T-helper 2 cell (primary cell): ENCODE measurements at places on chromosomes 3 and 15.

DNA sequence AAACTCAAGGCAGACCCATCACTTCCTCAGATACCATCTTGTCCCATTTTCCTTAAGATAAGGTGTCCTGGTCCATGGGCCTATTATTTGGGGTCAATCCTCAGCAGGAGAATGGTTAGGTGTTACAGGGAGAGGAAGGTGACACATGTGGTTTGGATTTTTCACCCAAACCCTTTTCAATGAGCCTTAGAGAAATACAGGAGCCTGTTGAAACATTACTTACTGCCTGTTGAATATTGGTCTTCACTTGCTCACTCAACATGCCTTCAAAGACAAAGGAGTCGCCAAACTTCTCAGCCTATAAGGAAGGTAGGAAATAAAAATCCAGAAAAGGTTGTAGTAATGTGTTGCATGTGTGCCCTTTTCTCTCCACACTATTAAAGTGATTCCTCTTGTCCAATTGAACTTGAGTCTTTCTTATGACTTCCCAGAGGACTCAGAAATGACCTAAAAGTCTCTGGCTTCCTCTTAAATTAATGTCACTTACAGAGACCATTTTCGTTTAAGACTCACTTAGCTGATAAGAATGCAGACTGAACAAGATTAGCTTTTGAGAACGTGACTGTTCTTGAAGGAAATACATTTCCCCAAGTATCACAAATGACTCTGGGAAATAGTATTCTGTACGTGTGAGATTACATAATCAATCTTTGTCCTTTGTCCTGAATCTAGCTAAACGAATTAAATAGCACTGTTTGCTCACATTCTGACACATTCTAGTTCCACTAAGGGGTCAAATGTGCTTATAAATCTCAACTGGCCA is 17.8 kb downstream of the SUMF1 start:
- no peak for DNase-seq

- DNase-seq, result no peak
These were observed 632 bp upstream of the COPS2 start for GRCh38 chr15:49155834-49156627.

DNA sequence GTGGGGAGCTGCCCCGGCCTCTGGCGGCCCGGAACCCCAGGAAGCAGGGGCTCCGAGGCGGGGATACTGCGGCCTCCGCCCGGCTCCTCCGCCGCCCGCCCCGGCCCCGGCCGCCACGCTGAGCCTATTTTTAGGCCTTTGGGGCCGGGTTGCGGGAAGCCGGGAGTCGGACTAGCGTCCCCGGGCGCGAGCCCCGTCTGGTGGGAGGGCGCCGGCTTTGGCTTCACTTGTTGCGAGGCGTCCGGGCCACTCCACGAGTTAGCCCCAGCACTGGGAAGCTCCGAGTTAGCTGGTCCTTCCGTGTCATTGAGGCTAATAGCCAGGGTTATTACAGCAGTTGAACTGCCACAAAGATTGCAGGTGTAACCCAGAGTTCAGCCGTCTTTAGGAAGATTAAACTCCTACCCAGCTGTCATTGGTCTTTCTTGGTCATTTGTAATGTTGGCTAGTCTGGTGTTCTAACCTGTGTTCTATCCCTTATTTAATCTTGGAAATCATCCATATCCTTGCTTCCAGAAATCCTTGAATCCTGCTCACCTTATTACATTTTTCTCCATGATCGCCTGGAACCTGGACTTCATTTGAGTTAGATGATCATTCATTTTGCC is 791 bp downstream of the GYG1 start:
- peak; percentile 6 for DNase-seq

DNA sequence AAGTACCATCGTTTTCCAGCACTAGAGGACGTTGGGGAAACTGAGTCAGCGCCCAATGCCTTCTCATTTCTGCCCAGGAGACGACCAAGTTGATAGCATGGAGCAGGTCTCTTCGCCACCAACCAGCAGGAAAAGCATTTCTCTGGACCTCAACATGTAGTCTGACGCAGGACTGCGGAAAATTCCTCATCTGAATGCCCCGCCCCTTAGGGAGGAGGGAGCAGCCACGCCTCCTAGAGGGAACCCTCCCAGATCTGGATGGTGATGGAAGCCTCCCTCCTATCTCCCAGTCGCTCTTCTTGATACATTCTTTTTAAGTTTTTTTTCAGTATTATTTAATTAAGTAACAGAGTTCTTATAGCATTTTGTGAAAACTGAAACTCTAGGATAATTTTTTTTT is 17.4 kb upstream of the MINDY4B start:
- no peak for DNase-seq

DNA sequence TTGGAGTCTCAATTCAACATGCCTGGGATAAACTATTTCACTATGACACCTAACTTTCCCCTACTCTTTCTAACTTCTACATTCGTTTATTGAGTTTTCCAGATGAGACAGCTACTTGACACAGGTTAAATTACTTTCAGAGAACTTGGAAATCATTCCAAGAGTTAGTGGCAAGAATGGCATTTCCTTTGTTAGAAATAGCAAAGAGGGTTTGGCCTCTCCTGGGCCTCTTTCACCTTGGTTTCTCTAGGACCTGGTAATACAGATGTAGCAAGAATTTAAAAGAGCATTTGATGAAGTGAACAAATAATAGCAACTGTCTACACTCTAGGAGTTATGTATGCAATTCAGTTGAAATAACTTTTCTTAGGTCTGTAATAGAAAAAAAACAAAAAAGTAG is 748.9 kb downstream of the MECOM start:
- DNase-seq, result no peak

DNA sequence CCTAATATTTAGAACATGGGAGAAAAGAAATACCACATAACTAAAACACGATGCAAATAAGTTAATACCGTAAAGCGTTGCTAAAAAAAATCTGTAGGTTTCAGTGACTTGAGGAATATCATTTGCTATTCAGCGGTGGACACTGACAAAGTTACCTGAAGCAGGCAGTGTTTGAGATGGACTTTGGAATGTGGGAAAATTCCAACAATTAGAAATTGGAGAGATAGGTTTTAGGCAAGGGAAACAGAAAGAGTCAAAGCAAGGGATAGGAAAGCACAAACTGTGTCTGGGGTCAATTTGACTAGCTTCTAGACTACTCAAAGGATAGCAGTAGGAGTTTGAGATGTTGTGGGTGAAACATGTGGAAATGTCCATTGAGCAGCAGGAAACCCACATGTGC is 173.0 kb downstream of the TIGIT start:
- no peak for DNase-seq

DNA sequence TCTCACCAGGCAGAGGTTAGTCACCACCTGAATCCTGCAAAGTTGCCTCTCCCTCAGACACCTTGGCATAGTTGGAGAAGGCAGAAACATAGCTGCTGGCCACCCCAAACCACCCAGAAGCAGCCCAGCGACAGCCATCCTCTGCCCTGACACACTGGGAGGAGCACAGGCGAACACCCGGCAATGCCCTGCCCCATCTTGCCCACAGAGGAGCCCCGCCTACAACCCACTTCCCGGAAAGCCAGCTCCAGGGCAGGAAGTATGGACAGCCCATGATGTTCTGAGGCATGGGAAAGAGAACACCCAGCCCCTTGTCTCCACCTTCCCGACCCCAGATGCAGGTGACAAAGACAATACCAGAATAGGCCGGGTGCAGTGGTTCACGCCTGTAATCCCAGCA is 12.6 kb upstream of the SHISA5 start:
- DNase-seq, result peak; percentile 65

DNA sequence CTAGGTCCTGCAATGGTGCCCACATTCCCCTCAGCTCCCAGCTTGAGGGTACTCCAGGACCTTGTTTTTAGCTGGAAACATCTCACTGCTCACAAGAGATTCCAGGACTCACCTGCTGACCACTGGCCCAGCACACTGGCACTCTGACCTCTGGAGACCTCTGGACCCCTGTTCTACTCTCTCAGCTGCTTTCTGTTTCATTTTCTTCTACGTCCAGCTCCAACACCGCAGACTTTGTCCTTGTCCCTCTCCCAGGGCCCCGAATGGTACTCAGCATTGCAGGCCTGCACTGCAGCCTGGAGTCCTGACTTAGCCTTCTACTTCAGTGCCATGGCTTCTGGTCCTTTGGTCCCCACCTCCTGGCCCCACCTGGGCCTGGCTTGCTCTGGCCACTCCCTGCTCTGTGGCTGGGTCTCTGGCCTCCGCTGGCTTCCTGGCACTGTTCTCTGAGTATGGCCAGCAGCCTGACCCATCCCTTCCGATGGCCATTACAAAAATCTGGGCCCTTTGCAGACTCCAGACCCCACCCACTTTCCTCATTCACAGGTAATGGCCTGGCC is 27.9 kb downstream of the KY start:
- DNase-seq, result no peak

GRCh38 chr3:158737976-158738615 is 5.8 kb upstream of the RARRES1 start:
- DNase-seq, result no peak

DNA sequence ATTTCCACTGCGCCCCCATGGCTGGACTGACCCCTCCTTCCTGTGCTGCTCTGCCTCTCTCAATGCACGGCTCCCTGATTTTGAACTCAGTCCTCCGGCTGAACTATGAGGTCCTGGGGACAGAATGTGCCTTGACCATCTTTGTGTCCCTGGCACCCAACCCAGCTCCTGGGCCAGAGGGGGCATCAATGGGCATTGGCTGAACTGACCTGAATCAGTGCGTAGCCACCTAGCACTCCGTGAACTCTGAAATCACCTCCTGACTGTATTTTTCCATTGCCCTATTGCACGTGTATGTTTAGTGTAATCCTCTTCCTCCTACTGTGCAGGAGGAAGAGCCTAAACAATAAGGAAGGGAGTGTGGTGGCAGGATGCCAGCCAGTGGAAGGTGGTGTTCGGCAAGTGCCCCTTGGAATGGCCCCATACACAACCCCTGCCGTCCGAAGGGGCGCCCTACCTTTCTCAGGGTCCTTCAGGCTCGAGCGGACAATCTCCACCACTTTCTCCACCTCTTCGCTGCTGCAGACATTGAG is 33.5 kb downstream of the BDH1 start:
- no peak for DNase-seq

GRCh38 chr3:116306149-116306548 is 139.1 kb downstream of the LSAMP start:
- no peak for DNase-seq

DNA sequence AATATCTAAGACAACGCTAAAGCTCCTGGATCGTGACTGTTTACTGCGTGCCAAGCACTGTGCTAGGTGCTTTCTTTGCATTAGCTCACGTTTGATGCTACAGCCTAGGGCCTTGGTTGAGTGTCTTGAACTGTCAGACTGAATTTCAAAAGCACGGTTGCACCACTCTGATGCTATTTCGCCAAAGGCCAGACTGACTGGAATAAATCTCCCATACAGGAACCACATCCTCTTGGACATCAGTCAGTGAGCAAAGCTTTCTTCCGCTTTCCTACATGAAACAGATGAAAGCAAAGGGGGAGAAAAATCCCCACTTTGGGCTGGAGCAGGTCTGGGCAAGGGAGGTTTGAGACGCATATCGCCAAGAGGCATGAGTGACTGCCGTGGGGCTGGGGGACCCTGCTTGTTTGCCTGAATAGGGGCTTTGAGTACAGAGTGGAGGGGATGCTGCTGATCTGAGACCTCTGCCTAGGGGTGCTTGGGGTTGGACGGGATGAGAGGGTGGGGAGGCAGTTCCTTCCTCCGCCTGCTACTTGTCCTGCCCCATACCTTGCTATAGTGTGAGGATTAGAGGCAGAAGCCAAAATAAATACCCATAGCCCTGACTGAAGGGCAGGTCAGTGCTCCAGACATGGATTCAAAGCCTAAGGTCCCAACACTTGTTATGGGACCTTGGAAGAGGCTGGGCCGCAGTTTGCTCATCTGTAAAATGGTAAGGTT is 5.3 kb downstream of the FGD5 start:
- no peak for DNase-seq

GRCh38 chr15:74621546-74621920 is 5.9 kb downstream of the CLK3 start:
- DNase-seq, result no peak

GRCh38 chr15:34470892-34471291 is 33.3 kb upstream of the GOLGA8A start:
- DNase-seq, result no peak

- no peak for DNase-seq
These were observed 46.1 kb downstream of the PIK3R4 start for GRCh38 chr3:130700541-130700940.

DNA sequence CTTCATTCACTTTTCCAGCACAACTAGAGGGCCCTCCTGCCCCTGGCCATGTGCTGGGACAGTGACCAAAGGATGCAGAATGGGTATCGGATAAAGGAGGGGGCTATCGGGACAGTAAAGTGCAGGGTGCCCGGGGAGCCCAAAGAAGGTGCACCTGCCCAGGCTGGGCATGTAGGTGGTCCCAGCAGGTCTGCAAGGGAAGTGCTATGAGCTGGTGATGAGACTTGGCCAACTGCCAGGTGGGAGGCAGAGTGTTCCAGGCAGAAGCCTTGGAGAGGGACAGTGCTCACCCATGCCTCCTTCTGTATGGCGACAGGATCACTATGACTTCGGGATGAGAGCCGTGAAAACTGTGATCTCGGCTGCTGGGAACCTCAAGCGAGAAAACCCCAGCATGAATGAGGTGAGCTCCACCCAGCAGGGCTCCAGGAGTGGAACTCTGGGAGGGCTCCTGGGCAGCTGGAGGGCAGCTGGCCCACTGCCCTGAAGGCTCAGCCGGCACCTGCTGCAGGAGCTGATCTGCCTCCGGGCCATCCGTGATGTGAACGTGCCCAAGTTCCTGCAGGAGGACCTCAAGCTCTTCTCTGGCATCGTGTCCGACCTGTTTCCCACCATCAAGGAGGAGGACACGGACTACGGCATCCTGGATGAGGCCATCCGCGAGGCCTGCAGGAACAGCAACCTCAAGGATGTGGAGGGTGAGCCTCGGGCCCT is 48.4 kb downstream of the DNAH1 start:
- no peak for DNase-seq

DNA sequence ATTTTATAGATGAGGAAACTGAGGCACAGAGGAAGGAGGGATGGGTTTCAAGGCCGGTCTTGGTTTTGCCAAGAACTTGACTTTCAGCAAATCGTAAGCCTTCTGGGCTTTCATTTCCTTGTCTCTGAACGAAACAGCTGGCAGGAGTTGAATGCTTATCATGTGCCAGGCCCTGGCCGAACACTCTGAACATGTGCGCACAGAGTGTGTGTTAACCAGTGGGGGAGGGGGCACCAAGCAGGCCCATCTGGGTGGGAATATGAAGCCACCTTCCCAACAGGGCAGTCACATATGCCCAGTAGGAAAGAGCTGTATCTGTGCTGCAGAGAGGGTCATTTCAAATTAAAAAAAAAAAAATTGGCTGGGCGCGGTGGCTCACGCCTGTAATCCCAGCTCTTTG is 29.3 kb downstream of the ZNF710 start:
- DNase-seq, result no peak
